Fibroblast of lung (primary cell): ENCODE measurements at places on chromosomes 2 and 18.

DNA sequence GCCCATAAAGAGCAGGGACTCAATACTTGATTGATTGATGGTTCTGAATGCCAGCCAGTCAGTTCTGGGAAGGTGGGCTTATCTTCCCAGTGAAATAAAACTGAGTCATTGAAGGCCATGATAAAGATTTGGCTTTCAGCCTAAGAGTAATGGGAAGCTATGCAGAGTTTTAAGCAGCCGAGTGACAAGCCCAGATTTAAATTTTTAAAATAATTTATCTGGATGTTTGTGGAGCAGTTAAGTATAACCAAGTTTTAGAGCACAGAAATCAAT lies 122.8 kb downstream of the RAPGEF4 start:
- H3K27me3 ChIP-seq: no peaks in the 10 kb centered on the region
- H3K4me1 ChIP-seq: no peaks in the 10 kb centered on the region
- H3K4me3 ChIP-seq: no peak overlapping the region
- no peak overlapping the region for H3K27ac ChIP-seq

DNA sequence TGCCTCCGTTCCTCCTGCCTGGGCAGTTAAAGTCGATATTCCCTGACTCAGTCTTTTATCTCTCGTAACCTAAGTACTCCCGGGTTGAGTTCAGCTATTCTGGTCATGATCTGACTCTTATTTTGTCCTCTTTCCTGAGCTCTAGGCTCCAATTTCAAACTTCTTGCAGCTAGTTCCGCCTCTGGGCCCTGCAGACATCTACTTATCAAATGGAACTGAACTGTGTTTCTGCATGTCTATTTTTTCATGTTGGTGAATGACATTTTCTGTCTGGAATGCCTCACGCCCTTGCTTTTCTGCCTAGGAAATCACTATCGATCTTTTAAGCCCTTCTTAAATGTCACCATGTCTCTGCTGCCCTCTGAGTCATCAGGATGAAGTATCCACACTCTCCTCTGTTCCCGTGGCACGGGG lies 101.5 kb downstream of the VAPA start:
- H3K36me3 ChIP-seq: no peaks in the 10 kb centered on the region
- H3K27me3 ChIP-seq: no peaks in the 10 kb centered on the region
- DNase-seq: no peak
- H3K27ac ChIP-seq: no peak overlapping the region

DNA sequence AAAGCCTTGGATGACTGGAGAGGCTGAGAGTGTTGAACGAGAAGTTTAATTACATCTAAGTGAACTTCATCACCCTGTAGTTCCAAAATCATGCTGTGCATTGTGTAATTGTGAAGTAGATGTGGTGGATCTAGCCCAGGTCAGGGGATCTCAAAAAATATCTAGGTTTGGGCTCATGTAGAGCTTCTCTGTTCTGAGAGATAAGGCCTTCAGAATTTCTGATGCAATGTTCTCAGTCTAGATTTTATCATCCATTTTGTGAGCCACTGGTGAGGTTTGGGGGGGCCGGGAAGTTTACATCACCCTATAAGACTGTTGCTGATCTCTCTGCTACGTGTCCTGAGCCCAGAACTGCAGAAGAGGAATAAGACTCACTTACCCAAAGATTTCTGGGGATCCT lies 719.4 kb downstream of the SOCS6 start:
- H3K4me1 ChIP-seq: no peaks in the 10 kb centered on the region
- H3K4me3 ChIP-seq: no peak overlapping the region
- no peaks in the 10 kb centered on the region for H3K36me3 ChIP-seq
- no peak for DNase-seq

- no peaks in the 10 kb centered on the region for H3K4me1 ChIP-seq
- no peak overlapping the region for H3K27ac ChIP-seq
- H3K27me3 ChIP-seq: no peaks in the 10 kb centered on the region
- no peak for DNase-seq
Measured at GRCh38 chr2:6639929-6640620, 225.6 kb downstream of the CMPK2 start.
